ENCODE measurements at places on chromosomes 3 and 15.

- no peak for DNase-seq
Observed at GRCh38 chr3:188513662-188514328, 359.8 kb downstream of the LPP start.

- DNase-seq: no peak
Observed at GRCh38 chr15:65758242-65758641, 33.9 kb downstream of the DENND4A start.

- DNase-seq: no peak
Observed at GRCh38 chr3:11734-12133, 184.8 kb upstream of the CHL1 start.

DNA sequence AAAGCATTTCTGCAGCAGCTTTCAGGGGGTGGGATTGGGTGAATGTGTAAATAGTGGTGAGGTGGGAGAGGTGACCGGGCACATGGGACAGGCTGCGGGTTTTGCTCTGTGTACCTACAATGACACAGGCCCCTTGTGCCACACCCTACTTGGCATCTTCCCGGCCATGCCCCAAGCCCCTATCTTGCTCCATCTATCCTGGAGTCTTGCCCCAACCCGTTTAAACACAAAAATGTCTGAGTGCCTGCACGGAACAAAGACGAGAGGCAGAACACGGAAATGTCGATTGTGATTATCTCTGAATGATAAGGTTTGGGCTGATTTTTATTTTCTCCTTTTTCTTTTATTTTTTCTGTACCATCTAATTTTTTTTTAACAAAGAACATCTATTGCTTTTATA, 46.0 kb upstream of the SLC6A1 start:
- DNase-seq: no peak

GRCh38 chr3:187369089-187369447, 883 bp downstream of the RTP4 start:
- DNase-seq: no peak
